ENCODE measurements at places on chromosomes 5 and 9.
A peak's percentile ranks its signal among the peaks of the same experiment; 100 is the strongest.

GRCh38 chr9:104329245-104329644 lies 174.8 kb upstream of the OR13F1 start:
- DNase-seq: no peak

- DNase-seq: no peak
These were observed 85.8 kb upstream of the IFNE start for GRCh38 chr9:21567926-21568325.

DNA sequence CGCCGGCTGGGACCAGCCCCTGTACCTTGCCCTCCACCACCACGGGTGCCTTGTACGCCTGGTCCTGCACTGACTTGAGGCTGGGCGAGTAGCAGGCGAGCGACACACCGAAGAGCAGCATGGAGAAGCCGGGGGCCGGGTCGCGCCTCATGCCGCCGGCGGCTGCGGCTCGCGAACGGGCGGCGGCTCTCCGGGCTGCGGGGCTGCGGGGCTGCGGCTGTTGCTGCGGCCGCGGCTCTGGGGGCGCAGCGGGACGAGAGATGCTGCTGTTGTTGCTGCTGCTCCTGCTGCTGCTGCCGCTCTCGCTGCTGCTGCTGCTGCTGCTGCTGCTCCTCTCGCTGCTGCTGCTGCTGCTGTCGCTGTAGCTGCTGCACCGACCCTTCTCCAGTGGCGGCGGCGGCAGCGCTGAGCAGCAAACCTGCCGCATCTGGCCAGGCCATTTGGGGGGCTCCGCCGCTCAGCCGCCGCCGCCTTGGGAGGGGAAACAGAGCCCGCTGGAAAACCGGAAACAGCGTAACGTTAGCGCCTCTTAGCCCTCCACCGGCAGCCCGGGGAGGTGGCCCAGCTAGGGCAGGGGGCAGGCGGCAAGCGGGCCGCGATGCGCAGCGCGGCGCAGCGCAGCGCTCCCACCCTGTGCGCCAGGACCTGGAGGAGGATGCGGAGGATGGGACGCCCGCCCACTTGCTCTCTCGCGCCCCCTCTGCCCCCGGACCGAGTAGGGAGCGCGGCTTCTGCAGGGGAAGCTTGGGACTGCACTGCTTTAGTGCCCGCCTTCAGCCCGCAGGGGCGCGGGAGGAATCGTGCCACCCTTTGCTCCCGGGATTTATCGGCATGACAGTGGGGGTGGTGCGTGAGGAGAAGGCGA lies at the start of gene NRG2:
Gene NRG2 (minus strand): TSS at position 657 of the 865 bp plus-strand sequence.
- peak; percentile 89 for DNase-seq

- DNase-seq: peak; percentile 76
These were observed 261.0 kb downstream of the SEMA5A start for GRCh38 chr5:9284781-9285307.

GRCh38 chr9:71975833-71976232 lies 64.4 kb downstream of the C9orf85 start:
- no peak for DNase-seq

GRCh38 chr9:83623679-83624076 lies 735 bp downstream of the IDNK start:
- no peak for DNase-seq

- DNase-seq: no peak
These were observed 498.8 kb upstream of the CDH18 start for GRCh38 chr5:20486826-20487225.

DNA sequence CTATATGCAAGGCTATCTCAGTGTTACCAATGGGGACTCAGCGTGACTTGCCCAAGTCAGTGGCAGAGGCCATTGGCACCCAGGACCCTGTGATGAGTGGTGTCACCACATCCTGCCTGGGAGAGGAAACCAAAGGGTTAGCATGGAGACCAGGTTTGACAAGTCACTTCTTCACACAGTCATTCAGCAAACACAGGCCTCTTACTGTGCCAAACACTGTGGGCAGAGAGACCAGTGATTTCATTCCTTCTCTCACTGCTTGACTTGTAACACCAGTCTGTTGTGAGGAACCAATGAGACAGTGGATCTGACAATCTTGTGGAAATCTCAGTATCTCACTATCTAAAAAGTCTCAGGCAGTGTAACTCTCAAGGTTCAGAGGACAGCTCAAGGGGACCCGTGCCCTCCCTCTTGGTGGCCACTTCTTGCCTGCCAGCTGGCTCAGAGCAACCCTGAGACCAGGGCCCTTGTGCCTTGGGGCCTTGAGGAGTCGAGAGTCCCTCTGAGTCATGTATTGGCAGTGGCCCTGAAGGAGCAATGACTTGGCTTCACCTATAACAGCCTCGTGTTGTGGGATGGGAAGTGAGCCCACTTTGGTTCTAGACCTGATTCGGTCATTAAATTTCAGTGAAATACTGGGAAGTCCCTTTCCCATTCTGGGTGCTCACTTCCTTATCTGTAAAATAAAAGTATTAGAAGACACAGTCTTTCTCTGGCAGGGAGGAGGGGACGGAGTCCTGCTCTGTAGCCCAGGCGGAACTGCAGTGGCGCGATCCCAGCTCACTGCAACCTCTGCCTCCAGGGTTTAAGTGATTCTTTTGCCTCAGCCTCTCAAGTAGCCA lies 1.6 kb downstream of the FABP6 start:
- DNase-seq: peak; percentile 52

GRCh38 chr9:137916540-137916939 lies 39.0 kb downstream of the CACNA1B start:
- no peak for DNase-seq

- DNase-seq: no peak
These were observed 28.3 kb downstream of the ADAMTS2 start for GRCh38 chr5:179316982-179317381.

Measured in AG20443 (cell line).